AG08395 (cell line): ENCODE measurements at places on chromosomes 11 and 22.

DNA sequence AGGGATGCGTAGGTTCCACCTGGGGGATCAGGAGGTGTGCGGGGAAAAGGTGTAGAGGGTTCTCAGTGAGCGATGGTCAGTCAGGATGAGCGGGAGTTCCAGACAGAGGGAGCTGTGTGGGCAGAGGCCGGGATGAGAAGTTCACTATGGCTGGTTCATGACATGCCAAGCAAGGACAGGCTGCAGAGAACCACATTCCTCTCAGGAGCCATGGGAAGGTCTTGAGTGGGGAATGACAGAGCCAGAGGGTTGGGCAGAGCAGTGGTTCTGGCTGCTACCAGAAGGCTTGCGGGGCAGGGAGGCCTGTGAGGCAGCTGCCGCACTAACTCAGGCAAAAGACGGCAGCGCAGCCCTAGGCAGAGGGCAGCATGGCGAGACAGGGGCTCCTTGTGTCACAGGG lies 66.1 kb downstream of the SCUBE1 start:
- DNase-seq = no peak

GRCh38 chr11:76564364-76564763 lies 106.2 kb downstream of the LRRC32 start:
- DNase-seq = no peak

DNA sequence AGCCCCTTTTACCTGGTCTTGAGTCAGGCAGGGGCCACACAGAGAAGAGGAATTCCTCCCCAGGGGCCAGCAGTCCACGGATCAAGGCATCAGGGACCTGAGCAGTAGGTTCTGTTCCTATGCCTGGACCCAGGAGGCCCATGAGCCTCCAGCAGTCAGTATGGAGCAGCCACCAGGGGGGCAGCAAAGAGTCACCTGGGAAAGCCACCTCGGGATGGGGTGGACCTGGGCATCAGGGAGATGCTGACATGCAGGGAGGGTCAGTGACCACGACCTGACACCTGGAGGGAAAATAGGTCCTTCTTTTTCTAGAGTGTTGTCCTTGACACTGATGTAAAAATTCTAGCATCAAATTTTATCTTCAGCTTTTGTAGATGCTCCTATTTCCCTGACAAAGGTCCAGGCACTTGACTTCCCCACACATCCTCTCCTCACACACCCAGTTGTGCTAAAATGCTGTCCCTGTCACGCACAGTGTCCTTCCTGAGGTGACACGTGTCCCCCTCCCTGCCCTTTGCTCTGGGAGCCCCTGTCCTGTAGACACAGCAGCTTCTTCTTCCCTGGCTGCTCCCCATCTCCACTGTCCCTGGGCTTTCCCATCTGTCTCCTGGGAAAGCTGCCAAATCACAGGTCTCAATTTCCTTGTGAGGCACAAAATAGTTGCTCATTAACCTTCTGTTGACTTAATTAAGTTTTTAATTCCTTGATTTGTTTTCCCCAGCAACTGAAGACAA lies 70.0 kb upstream of the IGLL5 start:
- DNase-seq = no peak

DNA sequence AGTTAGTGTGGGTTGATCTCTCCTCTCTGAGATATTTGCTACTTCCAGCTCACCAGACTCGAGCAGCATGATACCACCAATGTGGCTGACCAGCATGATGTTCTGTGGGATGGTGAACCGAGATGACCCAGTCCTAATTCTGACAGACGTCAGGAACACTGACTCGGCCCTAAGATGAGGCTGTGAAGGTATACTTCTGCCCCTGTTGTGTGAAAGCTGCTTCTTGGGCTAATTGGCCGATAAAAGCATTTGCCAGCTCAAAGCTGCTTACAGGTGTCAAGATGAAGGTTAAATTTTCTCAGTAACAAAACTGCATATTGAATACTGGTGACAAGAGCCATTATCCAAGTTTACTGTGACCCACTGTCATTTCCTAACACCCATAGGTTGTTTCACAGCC lies 151.4 kb downstream of the BRD1 start:
- DNase-seq = no peak

DNA sequence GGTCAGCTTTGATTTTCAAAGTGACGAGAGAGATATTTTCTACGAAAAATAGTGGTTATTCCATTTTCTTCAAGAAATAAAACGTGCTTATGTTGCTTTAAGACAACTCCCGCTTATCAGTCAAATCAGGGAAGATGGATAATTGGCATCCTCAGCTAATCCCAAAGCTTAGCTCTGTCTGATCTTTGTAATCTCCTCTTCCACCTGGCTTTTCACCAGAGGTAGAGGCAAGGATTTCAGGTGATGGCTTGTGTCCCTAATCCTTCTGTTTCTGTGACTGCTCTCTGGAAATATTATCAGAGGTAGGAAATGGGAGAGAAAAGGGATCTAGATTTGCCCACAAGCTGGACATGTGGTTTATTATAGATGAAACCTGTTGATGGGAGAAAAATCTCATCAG lies 78.9 kb downstream of the DBX1 start:
- no peak for DNase-seq
